ENCODE measurements at places on chromosomes 4 and X.

- DNase-seq, result no peak
These were observed 125.6 kb downstream of the PARM1 start for GRCh38 chr4:75058486-75058885.

DNA sequence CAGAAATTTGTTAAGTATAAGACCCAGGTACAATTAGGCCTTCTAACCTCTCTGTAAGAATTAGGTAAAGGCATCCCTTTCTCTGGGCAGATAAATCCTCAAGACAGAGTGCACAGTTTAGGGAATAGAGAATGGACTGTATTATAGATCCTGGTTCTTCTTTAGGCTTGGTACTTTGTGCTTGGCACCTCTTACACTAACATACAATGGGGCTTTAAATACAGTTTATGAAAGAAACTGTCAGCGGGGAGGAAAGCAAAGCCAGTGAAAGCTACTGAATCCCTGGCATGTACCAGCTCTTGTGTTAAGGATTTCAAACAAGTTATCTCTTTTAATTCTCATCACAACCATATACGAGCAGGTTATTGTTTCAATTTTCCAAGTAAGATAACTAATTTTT is 1350.0 kb downstream of the ADGRL3 start:
- DNase-seq, result no peak

DNA sequence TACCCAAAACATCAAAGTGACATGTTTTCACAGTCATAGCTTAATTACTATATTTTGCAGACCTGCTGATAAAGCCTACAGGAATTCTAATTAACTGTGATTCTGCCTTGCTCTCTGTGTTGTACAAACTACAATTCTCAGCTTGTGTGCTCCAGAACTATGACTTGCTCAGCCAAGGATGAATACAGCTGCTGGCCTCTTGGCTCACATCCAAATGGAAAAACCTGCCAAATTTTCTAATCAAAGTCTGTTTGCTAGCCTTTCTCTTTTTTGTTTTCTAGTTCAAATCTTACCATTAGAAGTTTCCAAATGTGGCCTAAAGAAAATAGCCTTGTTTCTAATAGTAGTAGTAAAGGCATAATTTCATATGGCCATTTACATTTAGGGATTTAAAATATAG is 1176.8 kb downstream of the FAM133A start:
- DNase-seq, result no peak

DNA sequence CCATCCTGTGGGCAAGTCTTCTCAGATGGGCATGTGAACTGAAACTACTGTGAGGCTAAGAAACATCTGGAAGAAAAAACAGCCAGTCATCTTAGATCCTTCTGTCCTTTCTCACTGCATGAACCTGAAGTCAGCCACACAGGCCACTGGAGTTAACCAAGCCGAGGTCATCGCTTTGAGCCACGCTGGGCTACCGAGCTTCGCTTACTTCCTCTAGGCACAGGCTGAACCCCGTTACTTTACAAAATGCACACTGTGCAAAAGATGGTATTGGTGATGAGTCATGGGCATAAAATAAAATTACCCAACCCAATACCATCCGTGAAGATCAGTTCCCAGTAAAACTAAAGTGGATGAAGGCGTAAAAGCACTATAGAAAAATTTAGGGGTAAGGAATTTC is 86.2 kb downstream of the MTMR1 start:
- peak; percentile 46 for DNase-seq

GRCh38 chr4:123580981-123581664 is 184.5 kb downstream of the SPRY1 start:
- DNase-seq, result no peak

GRCh38 chrX:53398216-53398615 is 24.2 kb downstream of the SMC1A start:
- DNase-seq, result no peak

GRCh38 chrX:13387666-13388494 is 68.0 kb upstream of the ATXN3L start:
- DNase-seq, result peak; percentile 70

GRCh38 chr4:77473509-77473908 is 132.1 kb upstream of the CXCL13 start:
- no peak for DNase-seq
